Activated naive CD4-positive, alpha-beta T cell treated with anti-CD3 and anti-CD28 coated beads for 36 hours (primary cell): ENCODE measurements at places on chromosomes 7 and 10. TPM values are rescaled to one million over a fixed set of nuclear protein-coding genes. Genes with fewer than 3 reads are reported as not detected.

XRCC2 gene
- total RNA-seq: 10.3 TPM

CFAP58 gene
- 0.59 TPM for total RNA-seq

CCL24 gene
- total RNA-seq: not detected

MMD2 gene
- not detected for total RNA-seq

SFTPA1 gene
- total RNA-seq: not detected

AKR1B15 gene
- total RNA-seq: not detected

ASZ1 gene
- total RNA-seq: not detected

RHOBTB1 gene
- total RNA-seq: not detected

SPDYE6 gene
- total RNA-seq: not detected

TCERG1L gene
- total RNA-seq: not detected

TMEM248 gene
- total RNA-seq: 51.4 TPM

SMKR1 gene
- total RNA-seq: 0.99 TPM

PWWP2B gene
- 2.2 TPM for total RNA-seq

HMX2 gene
- 0.62 TPM for total RNA-seq

PMS2 gene
- 19.4 TPM for total RNA-seq

SFMBT2 gene
- 21.5 TPM for total RNA-seq

JAKMIP3 gene
- total RNA-seq: 0.40 TPM

STMP1 gene
- 21.6 TPM for total RNA-seq

CTAGE4 gene
- 1.5 TPM for total RNA-seq

PRPS1L1 gene
- total RNA-seq: not detected

RELN gene
- total RNA-seq: not detected

ASB10 gene
- total RNA-seq: not detected

GPR26 gene
- total RNA-seq: not detected

VWC2 gene
- total RNA-seq: not detected

CYP26C1 gene
- total RNA-seq: not detected

VAX1 gene
- not detected for total RNA-seq

MBL2 gene
- not detected for total RNA-seq

DPP6 gene
- total RNA-seq: not detected

WEE2 gene
- total RNA-seq: not detected

PNLIP gene
- total RNA-seq: not detected

CACNB2 gene
- not detected for total RNA-seq

AKR1E2 gene
- 7.3 TPM for total RNA-seq

TSPAN13 gene
- 0.52 TPM for total RNA-seq
